NCI-H774 (cell line): ENCODE measurements at places on chromosomes 5 and 9.

GRCh38 chr5:56262279-56262678 is 29.1 kb upstream of the ANKRD55 start:
- DNase-seq = no peak

DNA sequence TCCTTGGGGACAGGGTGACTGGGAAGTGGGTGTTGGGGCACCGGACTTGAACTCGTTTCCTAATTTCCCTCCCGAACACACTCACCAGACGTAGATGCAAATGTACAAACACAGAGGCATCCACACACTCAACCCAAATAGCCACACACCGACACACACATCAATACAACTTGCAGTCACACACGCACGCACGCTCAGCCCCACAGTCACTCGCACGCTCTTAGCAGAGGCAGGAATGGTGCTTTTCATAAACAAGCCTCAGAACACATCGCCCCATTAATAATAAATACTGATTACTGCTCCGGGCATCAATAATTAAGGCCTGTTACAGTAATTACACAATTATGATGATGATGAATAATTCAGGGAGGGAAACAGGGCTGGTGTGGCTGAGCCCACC is 5.7 kb downstream of the BARHL1 start:
- DNase-seq = no peak

- no peak for DNase-seq
These were observed 441.4 kb downstream of the SH3GL2 start for GRCh38 chr9:18020121-18020745.

DNA sequence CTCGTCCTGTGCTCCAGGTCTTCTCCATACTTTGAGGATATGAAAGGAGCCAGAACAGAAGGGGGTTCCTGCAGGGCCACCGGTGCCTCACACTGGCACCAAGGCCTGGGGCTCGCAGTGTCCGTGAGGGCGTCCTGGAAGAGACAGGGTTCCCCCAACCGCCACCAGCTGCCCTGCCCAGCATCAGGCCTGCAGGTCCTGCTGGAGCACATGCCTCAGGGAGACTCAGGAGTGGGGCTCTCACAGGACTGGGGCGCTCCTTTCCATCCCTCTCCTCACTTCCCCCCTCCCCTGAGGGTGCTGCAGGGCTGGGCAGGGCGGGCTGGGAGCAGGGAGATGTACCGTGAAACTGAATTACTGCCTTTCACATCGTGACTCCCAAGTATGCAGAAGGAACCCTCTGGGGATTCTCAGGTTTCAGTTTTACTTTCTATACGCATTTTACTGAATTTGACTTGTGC is 31.7 kb downstream of the CEP72 start:
- DNase-seq = no peak

DNA sequence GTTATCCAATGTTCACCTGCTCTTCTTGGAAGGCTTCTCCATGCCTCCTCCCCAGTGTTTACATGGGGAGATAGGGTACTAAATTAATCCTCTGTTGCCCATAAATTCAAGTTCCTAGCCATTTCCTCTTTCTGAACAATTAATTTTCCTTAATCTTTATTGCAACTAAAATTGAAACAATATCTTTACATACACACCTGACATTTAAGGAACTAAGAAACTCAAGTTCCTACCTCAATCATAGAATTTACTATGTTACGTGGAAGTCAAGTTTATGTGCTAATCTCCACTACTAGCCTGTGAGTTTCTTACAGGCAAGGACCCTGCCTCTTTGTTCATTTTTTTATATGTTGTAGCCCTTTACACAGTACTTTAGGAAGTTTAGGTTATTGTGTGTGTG is 10.1 kb upstream of the ADRB2 start:
- no peak for DNase-seq

DNA sequence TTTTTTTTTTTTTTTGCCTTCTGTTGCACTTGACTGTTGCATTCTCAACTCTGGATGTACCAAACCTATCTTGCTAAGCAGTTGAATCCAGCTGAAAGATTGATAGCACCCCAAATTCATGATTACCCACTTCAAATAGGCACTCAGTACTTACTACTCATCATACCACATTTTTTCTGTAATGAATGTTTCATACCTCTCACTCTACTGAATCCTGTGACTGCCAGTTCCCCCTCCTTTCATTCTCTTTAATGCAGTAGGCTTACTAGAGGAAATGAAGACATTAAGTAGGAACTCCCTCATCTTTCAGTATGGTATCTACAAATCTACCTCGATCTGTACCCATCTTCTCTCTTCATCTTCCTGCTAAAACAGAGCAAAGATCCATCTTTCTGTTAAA is 6.8 kb downstream of the INVS start:
- no peak for DNase-seq

- no peak for DNase-seq
These were observed 12.9 kb upstream of the F2RL1 start for GRCh38 chr5:76805821-76806505.

- peak; percentile 96 for DNase-seq
These were observed 1.3 kb upstream of the NFIB start for GRCh38 chr9:14314929-14315874.

DNA sequence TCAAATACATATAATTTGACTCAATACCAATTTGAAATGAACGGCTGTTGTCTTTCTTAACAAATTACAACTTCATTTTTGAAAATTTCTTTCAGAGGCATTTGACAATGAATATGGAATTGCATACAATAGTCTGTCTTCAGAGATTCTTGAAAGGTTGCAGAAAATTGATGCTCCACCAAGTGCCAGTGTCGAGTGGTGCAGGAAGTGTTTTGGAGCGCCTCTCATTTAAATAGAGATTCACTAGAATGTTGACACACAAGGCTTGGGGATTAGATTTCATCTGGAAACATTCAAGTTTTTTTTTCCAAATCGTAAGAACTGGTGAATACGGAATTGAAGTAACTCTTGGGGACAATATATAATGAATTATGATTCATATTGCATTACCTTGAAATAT is 8.1 kb downstream of the RPS6 start:
- DNase-seq = no peak

- DNase-seq = no peak
These were observed 194.4 kb downstream of the TAF11L14 start for GRCh38 chr5:17828681-17829080.

DNA sequence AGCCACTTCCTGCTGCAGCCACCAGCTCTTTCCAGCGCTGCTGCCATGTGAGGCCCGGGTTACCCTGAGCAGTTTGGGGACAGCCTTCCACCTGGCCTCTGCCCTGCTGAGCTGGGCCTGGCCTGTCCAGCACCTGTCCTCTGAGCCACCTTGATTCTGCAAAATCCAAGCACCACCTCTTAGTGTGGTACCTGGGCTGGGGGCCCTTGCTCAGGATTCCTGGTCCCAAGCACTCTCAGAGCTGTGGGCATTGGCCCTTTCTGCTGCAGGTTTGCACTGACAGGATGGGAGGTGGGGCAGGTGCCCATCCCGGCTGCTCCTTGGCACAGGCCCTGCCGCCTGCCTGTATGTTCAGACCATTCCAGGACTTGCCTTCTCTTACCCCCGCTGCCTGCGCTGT is 309.2 kb upstream of the IRX4 start:
- no peak for DNase-seq

- no peak for DNase-seq
These were observed 463.1 kb downstream of the NR2F1-AS1 start for GRCh38 chr5:93117751-93118531.

- DNase-seq = no peak
These were observed 134.0 kb upstream of the VCAN start for GRCh38 chr5:83337453-83338035.

GRCh38 chr9:76374783-76375559 is 19.3 kb downstream of the RFK start:
- peak; percentile 61 for DNase-seq

- no peak for DNase-seq
These were observed 522.9 kb upstream of the ARRDC3 start for GRCh38 chr5:91906027-91906426.

DNA sequence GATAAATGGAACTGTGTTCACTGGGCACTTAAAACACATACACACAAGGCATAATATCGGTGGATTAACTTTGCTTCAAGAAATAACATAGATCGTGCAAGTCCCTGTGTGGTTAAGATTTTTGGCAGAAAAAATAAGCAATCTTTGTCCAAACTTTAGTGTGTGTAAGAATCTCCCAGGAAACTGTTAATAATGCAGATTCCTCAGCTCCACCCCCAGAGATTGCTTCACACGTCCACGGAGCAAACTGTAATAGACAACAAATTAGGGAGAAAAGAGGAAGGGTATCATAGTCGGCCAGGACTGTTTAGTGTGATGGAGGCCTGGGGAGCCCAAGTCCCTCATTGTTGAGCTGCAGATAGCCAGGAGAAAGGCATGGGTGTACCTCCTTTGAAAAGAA is 84.8 kb downstream of the PJA2 start:
- DNase-seq = no peak

DNA sequence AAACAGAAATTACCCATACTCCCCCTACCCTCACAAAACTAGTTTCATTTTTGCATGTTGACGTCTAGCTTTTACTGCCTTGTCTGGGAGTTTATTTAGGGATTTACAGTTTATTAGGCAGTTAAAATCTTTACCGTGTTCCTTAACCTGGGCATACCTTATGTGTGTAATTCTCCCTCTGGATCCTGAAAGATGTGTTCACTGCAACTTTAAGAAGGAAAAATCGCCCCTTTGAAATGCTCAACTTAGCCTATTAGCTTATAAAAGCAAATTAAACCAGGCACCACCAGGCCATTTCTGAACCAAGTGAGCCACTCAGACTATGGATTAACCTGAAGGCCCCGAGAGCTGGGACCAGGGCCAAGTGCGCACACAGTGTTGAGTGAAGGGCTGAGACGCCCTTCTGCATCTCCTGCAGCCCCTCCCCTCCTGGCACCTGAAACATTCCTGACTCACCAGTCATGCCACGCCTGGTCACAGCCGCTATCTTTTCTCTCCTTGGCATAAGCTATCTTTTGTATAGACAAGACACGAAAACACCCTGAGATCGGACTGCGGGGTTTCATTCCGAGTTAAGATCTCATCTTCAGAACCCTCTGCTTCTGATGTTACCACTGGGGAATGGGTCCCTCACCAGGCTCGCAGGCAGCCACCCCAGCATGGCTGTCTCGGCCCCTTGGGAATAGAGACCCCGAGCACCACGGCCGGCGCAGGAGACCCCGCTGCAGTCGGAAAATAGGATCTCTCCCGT is 111.9 kb downstream of the ROR2 start:
- DNase-seq = peak; percentile 65

DNA sequence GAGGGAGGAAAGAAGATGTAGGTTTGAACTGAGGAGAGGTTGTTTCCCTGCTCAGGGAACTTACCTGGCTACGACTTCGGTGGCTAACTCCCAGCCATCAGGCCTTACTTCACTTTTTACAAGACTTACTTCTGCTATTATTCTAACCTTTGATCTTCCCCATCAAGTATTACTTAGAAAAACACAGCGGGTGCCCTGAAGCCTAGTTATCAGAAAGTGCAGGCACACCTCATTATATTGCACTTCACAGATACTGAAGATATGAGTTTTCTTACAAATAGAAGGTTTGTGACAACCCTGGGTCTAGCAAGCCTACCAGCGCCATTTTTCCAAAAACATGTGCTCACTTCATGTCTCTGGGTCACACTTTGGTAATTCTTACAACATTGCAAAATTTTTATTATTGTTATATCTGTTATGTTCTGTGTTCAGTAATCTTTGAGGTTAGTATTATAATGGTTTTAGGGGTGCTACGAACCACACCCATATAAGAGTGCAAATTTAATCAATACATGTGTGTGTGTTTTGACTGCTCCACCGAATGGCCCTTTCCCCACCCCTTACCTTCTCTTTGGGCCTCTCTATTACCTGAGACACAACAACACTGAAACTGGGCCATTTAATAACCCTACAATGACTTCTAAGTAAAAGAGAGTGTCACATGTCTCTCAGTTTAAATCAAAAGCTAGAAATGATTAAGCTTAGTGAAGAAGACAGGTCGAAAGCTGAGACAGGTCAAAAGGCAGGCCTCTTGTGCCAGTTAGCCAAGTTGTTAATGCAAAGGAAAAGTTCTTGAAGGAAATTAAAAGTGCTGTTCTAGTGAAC is 2102.7 kb upstream of the WWC1 start:
- DNase-seq = no peak
